ENCODE measurements at places on chromosomes 3 and 15.

- DNase-seq, result no peak
These were observed 480.5 kb upstream of the ARRDC4 start for GRCh38 chr15:97479957-97480356.

- DNase-seq, result no peak
These were observed 1.5 kb downstream of the CIB1 start for GRCh38 chr15:90232196-90232595.

- DNase-seq, result no peak
These were observed 70.3 kb upstream of the OCA2 start for GRCh38 chr15:28169366-28169765.

GRCh38 chr15:31262901-31263671 lies 63.5 kb upstream of the KLF13 start:
- no peak for DNase-seq

DNA sequence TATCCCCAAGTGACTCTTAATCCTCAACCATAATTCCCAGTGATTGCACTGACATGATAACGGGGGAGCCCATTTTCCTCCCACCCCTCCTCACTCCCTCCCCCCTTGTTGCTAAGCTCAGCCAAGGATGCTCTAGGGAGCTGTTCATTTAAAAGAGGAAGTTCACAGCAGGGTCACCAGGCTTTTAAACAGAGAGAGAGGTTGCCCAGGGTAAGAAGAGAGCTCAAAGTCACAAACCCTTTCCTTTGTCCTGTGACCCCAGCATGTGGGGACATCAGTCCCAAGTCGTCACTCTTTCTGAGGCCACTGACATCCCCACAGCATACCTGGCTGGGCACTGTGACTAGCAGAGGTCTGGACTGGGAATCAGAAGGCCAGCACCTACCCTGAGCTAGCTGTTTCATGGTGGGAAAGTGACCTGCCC lies 144.1 kb downstream of the RORA start:
- no peak for DNase-seq

GRCh38 chr3:171817074-171817800 lies 7.0 kb upstream of the PLD1 start:
- DNase-seq, result no peak

- peak; percentile 59 for DNase-seq
These were observed 38.7 kb downstream of the ZBTB38 start for GRCh38 chr3:141407047-141407446.

- no peak for DNase-seq
These were observed 148.4 kb upstream of the TLE3 start for GRCh38 chr15:70245932-70246622.

DNA sequence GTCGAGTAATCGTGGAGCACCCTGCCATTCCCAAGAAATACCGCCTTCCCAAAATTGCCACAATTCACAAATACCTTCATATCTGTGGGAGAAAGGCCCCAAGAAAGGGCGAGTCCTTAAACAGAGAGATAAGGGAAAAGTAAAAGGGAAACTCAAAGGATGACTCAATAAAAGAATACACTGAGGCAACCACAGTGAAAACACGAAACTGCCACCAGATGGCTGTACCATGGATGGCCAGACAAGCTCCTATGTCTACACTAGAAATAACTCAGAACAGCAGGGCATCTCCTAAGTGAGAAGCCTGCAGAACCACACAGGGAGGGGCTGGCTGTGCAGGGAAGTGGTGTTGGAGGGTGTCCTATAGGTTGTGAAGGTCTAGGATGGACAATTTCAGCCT lies 25.0 kb downstream of the SRGAP3 start:
- DNase-seq, result no peak

- no peak for DNase-seq
These were observed 9.2 kb downstream of the SLC25A36 start for GRCh38 chr3:140950863-140951262.

DNA sequence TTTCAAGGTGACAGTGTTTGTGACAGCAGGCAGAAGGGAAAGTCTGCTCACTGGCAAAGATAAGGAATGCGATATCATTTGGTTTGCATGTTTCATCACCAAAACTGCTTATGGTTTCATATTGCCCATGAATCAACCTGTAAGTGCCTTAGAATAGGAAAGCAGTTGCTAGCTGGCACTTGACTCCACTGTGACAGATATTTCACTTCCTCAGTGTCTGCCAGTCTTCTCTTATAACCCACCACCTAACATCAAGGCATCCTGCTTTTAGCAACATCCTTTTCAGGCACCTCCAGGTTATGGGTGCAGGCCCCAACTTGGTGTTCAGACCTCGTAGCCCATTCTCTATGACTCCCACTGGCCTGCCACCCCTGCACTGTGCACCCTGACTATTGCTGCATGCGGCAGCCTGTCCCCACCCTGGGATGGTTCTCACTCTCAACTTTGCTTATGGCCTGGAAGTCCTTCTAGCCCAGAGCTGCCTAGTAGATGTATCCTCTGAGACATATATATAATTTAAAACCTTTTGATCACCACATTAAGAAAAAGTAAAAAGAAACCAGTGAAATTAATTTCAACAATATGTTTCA lies 154.4 kb upstream of the RARB start:
- no peak for DNase-seq

GRCh38 chr3:171694888-171695287 lies 115.4 kb downstream of the PLD1 start:
- no peak for DNase-seq

All from prostate gland (tissue), 2 donors.